SK-MEL-5 (cell line): ENCODE measurements at places on chromosomes 3 and 15. TPM values are rescaled to one million over a fixed set of nuclear protein-coding genes. Genes with fewer than 3 reads are reported as not detected.
A peak's percentile ranks its signal among the peaks of the same experiment; 100 is the strongest.

DNA sequence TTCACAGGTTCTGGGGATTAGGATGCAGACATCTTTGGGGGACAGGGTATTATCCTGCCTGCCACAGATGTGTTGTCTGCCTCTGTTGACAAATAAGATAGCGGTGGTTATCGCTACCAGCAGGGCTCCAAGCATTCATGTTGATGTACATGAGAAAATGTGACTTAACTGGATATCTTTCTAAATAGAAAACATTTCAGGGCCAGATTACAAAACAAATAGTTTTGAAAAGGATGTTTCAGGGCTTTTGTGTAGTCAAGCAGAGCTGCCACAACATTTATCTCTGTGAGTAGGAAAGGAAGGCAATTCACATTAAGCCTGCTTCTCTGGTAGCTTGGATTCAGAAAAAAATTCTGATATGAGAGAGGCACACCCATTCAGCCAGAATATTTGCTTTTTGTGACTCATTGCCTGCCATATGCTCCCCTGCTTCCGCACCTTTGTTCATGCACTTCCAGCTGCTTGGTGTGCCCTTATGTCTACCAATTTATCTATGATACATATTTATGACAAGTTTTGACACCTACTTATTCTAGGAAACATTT is 22.8 kb downstream of the PLS1 start:
- DNase-seq, result no peak

GRCh38 chr3:153137626-153138025 is 24.4 kb upstream of the RAP2B start:
- no peak for DNase-seq

GRCh38 chr15:56817321-56818080 is 84.2 kb upstream of the ZNF280D start:
- no peak for DNase-seq

DNA sequence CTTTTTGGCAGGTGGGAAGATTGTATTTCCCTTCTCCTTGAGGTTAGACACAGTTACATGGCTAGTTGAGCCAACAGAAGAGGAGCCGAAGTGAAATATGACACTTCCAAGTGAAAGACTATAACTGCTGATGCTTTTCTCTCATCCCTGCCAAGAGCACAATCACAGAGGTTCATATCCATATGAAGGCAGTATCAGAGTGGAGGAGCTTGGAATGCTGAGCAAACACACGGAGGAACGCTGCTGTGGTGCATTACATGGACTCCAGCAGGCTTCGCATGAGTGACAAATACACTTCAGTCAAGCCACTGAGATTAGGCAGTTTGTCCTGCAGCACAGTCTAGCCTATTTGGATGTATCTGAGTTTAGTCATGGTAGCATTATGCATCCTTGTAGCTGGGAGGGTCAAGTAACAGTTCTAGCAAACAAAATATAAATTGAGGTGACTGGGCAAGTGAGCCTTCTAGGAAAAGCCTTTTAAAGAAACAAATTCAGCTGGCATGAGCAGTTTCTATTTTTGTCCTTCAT is 5.4 kb downstream of the IQCF6 start:
- no peak for DNase-seq

DNA sequence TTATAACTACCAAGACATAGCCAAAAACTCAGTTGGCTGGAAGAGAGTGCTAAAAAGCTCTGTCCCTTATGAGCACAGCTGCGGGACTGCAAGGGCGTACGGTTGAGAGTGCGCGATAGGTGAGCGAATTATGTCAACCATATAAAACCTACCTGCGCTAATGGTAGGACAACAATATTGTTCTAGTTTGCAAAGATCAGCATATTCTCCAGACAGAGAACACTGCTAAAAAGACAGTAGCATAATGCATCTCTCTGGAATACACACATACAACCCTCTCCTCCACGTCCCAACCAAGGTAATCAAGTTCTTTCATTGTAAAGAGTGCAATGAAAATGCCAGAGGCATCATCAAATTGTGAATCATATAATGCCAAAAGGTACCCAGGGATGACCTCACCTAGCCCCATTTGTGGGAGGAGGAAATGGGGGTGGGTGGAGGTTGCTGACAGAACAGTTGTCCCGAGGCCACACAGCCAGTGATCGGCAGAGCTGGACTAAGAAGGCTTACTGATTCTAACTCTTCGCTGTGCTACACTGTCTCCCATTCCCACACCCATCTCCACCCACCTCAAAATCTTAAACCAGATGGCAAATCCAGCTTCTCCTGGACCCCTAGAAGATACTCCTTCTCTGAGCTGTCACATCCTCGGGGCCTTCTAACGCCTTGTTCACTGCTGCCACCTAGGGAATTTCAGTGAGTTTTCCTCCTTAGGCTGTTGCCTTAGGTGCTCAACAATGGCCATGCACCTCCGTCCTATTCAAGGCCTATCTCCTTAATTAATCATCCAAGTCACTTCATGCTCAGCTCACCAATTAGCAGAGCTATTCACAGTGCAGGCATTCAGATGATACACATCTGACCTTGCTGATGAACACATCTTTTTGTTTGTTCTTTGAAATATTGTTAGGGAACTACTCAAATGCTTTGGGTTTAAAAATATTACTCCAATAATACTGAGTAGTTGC is 60.7 kb downstream of the RPL22L1 start:
- peak; percentile 85 for DNase-seq

DNA sequence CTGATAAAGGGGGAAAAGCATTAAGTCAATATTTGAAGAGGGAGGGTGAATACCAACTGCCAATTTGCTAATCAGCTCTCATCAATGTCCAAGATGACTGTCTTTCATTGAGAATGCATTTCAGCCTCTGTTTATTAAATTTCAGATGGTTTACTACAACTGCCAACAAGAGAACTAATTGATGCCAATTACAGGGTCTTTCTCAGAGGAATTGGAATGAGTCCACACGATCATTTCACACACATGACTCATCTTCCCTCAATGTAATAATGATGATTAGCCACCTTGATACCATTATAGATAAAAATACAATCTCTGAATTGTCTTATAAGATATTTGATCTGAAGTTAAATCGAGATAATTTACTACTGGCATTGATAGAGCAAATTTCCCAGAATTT is 1274.4 kb downstream of the ROBO2 start:
- DNase-seq, result no peak

DNA sequence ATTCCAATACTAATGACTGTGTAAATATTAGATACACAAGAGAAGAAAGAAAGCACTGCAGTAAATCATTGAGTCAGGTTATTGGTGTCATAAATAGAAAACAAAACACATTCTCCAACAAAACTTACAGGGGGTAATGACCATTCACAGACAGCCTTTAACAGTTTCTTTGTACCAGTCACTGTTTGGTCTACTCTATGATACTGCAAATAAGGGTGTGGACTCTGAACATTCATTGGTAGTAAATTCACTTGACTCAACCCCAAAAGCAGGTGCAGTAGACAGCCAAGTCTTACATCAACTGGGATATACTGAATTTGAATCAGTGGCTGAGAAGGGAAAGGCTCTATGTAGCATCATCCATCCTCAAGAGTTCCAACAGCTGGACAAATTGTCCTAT is 463.5 kb downstream of the FOXP1 start:
- no peak for DNase-seq

DNA sequence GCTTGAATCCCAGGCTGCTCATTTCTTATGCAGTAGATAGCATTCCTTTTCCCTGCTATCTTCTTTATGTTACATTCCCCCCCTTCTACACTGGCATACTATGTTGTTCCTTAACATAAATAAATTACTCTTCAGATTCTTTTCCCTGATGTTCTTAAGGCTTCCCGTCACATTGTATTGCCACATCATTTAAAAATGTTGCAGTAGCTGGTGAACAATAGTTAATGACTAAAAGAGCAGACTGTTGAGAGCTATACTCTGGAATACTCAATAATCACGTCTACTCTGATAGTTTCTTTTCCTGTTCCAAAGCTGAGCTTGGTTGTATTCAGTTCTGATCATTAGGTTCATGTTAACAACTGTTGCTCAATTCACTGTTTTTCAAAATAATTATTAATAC is 219.9 kb downstream of the CHST2 start:
- DNase-seq, result no peak

Gene NME9
- total RNA-seq, result not detected in 2 replicates

Gene SNX33
- total RNA-seq, result 10.5 TPM in 2 replicates

Gene ROPN1B
- total RNA-seq, result 38.5 and 41.5 TPM in 2 replicates

Gene BFSP2
- total RNA-seq, result 0.40 TPM in 1 of 2 replicates, not detected in the other
